ENCODE measurements at places on chromosomes 3 and 15. TPM values are rescaled to one million over a fixed set of nuclear protein-coding genes. Genes with fewer than 3 reads are reported as not detected.

- no peaks in the 10 kb centered on the region for H3K36me3 ChIP-seq
- H3K27ac ChIP-seq, result no peak overlapping the region
- H3K27me3 ChIP-seq, result peaks cover 36% of the 10 kb centered on the region
- no peak for DNase-seq
These were observed 116.8 kb downstream of the FBLN2 start for GRCh38 chr3:13665582-13666226.

DNA sequence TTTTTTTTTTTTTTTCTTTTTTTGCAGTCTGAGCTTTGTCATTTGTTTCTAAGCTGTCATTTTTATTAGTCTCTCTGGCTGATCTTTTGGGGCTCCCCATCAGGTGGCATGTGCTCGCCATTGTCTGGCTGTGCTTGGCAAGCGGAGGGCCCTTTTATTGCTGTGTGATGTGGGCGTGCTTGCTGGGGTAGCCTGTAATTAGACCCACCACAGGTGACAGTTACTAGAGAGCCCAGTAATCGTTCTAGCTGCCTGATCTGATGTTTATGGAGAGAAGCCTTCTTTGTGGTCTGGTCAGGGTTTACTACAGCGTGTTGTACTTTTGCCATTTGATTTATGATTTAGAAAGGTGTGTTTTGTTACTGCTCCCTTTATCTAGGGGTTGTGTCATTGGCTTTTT lies 179.9 kb downstream of the MCTP2 start:
- H3K27ac ChIP-seq, result no peak overlapping the region
- no peak overlapping the region for H3K4me3 ChIP-seq
- H3K36me3 ChIP-seq, result no peaks in the 10 kb centered on the region
- DNase-seq, result no peak
- H3K27me3 ChIP-seq, result no peaks in the 10 kb centered on the region
- no peaks in the 10 kb centered on the region for H3K4me1 ChIP-seq

GRCh38 chr3:64414043-64414442 lies 188.8 kb upstream of the PRICKLE2 start:
- no peaks in the 10 kb centered on the region for H3K36me3 ChIP-seq
- no peaks in the 10 kb centered on the region for H3K27me3 ChIP-seq
- no peak overlapping the region for H3K4me3 ChIP-seq
- no peak for DNase-seq

ITIH1 gene
- total RNA-seq, result not detected

GOLGA8S gene
- total RNA-seq, result 0.32 TPM

GRM2 gene
- total RNA-seq, result 0.10 TPM

HESX1 gene
- 1.7 TPM for total RNA-seq
